ENCODE measurements at places on chromosomes 11 and 22. TPM values are rescaled to one million over a fixed set of nuclear protein-coding genes. Genes with fewer than 3 reads are reported as not detected.
A peak's percentile ranks its signal among the peaks of the same experiment; 100 is the strongest.

The SHANK3 gene
- total RNA-seq, result 0.72 TPM

The TCN2 gene
- total RNA-seq, result 2.7 TPM

- DNase-seq, result no peak
Observed at GRCh38 chr22:31233001-31233400, 20.9 kb downstream of the LIMK2 start.

DNA sequence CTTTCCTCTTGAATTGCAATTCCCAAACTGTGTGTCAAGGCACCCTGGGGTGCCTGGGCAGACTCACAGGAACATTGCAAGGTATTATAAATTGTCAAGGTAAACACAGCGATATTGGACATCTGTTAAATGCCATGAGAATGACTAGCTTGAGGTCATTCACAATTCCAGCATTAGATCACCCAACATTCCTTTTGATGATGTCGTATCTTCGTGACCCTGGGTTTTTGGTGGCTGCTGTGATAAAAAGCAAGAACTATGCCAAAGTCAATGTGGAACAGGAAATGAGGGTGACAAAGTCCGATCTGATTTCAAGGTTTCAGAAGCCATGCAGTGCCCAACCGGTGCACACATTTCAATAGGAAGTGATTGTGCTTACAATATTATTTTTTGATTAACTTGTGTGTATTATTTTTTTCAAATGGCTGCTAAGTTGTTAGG, 458.4 kb downstream of the MIAT start:
- DNase-seq, result peak; percentile 67

- no peak for DNase-seq
Observed at GRCh38 chr11:76523147-76523546, 78.3 kb downstream of the EMSY start.

GRCh38 chr11:76769645-76770586, 13.2 kb upstream of the TSKU start:
- DNase-seq, result peak; percentile 17

DNA sequence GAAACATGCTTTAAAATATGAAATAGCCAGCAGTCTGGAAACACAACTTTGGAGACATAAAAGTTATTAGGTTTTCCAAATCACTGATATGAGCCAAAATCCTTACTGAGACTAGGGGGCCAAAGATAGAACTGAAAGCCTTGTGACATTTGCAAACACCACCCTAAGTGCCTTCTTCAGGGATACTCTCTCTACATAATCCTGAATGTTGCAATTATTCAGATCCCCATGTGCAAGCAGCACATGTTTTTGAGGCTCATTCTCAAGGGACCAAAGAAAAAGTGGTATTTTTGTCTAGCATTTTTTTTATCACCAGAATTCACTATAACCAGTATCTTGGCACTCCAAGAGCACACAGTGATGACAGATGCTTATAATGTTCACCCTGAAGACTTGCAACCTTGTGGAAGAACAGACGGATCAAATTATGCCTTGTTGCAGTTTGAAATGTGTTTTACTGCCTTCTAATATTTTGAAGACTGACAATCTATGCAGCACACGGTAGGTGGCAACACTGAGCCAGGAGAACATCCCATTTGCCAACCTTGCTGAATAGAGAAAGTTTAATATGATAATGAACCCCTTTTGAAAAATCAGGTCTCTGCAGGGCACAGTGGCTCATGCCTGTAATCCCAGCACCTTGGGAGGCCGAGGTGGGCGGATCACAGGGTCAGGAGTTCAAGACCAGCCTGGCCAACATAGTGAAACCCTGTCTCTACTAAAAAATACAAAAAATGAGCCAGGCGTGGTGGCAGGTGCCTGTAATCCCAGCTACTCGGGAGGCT, 78.5 kb downstream of the PLEKHA7 start:
- peak; percentile 15 for DNase-seq

All from HFFc6 (cell line).